ENCODE measurements at places on chromosomes 11 and 22. TPM values are rescaled to one million over a fixed set of nuclear protein-coding genes. Genes with fewer than 3 reads are reported as not detected.
A peak's percentile ranks its signal among the peaks of the same experiment; 100 is the strongest.

Gene PATE4
- not detected for total RNA-seq

Gene NRGN
- 50.5 TPM for total RNA-seq

GRCh38 chr11:47359586-47359985 lies 7.1 kb upstream of the MYBPC3 start:
- H3K4me3 ChIP-seq, result no peak overlapping the region
- no peak for DNase-seq
- peaks cover 64% of the 10 kb centered on the region for H3K4me1 ChIP-seq
- H3K36me3 ChIP-seq, result no peaks in the 10 kb centered on the region

GRCh38 chr11:92550411-92550810 lies 325.8 kb downstream of the FAT3 start:
- no peak overlapping the region for H3K4me3 ChIP-seq
- no peak for DNase-seq

DNA sequence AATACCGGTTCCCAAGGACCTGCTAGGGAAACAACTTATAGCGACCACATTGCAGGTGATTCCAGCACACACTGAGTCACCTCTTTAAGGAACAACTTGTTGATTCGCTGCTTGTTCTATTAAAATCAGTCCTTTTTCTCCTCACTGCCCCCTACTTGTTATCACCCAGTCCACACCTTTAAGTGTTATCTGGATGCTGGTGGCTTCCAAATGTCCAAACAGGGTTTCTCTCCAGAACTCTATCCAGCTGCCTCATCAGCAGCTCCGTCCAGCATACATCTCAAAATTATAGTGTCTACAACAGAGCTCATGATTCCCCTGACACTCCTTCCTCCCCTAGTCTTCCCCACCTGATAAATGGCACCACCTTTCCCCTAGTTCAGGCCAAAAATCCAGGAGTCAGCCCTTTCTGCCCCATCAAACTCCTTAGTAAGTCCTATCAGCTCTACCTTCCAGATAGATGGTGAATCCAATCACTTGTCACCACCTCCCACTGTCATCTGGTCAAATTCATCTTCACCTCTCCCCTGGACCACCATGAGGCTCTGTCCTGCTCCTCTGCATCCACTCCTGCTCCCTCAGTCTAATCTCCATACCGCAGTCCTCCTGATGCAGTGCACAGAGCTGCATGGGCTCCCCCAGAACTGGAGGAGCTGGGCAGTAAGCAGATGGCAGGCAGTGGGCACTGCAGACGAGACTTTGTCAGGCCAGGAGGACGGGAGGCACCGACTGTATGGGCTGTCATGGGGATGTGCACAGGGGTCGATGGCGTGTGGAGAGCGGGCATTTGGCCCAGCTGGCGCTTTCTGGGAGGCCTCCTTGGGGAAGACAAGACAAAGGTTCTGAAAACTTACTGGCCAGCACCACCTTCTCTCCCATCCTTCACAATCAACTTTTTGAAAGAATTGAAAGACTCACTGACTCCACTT lies 19.3 kb downstream of the IL10RA start:
- no peaks in the 10 kb centered on the region for H3K27me3 ChIP-seq
- no peak overlapping the region for H3K4me3 ChIP-seq
- DNase-seq, result no peak
- H3K27ac ChIP-seq, result peak overlapping the region; percentile 37
- no peaks in the 10 kb centered on the region for H3K36me3 ChIP-seq

All from left lung (tissue), 14 donors.